ENCODE measurements at places on chromosomes 3 and 15. TPM values are rescaled to one million over a fixed set of nuclear protein-coding genes. Genes with fewer than 3 reads are reported as not detected.

DNA sequence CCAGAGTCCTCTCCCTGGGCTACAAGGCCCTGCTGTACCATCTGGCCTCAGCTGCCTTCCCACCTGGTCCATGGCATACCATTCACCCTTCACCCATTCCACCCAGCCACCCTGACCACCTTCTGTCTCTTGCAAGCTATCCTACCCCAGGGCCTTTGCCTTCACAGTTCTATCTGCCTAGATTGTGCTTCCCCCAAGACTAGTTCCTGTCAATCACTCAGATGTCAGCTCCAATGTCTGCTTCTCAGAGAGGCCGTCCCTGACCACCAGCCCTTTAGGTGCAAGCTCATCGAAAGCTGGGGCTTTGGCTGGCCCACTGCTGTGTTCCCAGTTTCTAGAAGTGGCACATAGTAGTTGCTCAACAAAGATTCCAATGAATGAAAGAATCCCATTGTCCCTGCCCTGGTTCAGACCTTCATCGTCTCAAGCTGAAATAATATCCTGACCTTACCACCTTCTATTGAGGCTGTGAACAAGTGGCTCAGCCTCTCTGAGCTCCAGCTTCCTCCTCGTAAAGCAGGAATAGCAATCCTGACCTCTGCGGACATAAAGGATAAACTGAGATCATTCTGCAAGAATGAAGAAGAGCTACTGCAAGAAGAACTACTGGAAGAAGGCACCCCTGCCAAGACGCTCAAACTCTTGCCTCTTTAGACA is 15.8 kb downstream of the EFCAB12 start:
- no peaks in the 10 kb centered on the region for H3K36me3 ChIP-seq
- H3K27me3 ChIP-seq: no peaks in the 10 kb centered on the region
- DNase-seq: no peak
- H3K4me1 ChIP-seq: no peaks in the 10 kb centered on the region
- no peak overlapping the region for H3K4me3 ChIP-seq
- no peak overlapping the region for H3K27ac ChIP-seq

- no peaks in the 10 kb centered on the region for H3K36me3 ChIP-seq
- H3K4me3 ChIP-seq: no peak overlapping the region
- no peaks in the 10 kb centered on the region for H3K4me1 ChIP-seq
- no peak for DNase-seq
Measured at GRCh38 chr3:192831111-192831644, 86.5 kb downstream of the MB21D2 start.

- DNase-seq: no peak
- peaks cover 47% of the 10 kb centered on the region for H3K4me1 ChIP-seq
- no peak overlapping the region for H3K4me3 ChIP-seq
- H3K36me3 ChIP-seq: no peaks in the 10 kb centered on the region
Measured at GRCh38 chr15:65824031-65824743, 32.1 kb upstream of the DENND4A start.

GRCh38 chr3:128554465-128555097 is 61.6 kb upstream of the GATA2 start:
- no peak for DNase-seq
- H3K4me1 ChIP-seq: no peaks in the 10 kb centered on the region
- peaks cover 2% of the 10 kb centered on the region for H3K27me3 ChIP-seq
- no peaks in the 10 kb centered on the region for H3K36me3 ChIP-seq

DNA sequence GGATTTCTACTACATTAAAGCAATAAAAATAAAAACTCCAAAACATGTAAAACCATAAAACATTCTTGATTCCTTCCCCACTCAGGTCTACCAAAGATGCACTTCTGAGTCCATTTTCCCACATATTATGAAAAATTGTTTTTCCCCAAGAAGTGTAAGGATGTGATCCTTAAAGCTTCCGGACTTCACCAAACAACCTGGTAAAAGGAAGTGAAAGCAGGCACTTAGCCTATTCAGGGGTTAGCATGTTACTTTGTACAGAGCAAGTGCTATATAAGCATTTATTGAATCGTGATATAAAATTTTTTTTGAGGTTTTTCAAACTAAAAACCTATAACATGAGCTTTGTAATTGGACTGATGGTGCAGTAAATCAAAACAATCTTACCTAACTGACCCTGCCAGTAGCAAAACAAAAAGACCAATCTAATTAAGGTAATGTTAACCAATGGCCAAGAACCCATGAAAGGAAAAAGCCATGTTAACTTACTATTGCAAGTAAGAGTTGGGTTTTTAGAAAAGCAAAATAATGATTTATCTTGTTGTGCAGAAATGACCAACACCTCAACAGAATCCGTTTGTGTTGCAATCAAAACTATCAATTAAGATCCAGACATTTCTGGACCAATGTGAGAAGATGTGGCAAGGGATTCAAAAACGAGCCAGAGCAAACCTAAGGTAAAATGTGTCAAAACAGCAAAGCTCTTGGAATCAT is 1.8 kb downstream of the SETD2 start:
- peaks cover 8% of the 10 kb centered on the region for H3K36me3 ChIP-seq
- no peak for DNase-seq
- H3K4me3 ChIP-seq: peak overlapping the region; percentile 77

IL5RA gene
- not detected for polyA plus RNA-seq
